ENCODE measurements at places on chromosomes 11 and 22.

DNA sequence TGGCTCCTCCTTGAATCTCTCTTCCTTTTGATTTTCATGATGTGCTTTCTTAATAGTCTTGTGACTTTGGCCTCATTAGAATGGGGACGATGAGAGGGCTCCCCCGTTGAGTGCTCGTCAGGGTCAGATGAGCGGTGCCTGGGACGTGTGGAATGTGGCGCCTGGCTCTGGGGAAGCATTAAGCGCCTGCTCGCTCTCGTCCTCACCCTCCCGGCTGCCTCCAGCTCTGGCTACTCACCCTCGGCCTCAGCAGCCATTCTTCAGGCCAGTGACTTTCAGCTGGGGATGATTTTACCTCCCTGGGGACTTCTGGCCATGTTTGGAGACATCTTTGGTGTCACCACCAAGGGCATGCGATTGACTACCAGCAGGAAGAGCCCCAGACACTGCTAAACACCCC lies 69.7 kb downstream of the RPS6KA4 start:
- no peak for DNase-seq

DNA sequence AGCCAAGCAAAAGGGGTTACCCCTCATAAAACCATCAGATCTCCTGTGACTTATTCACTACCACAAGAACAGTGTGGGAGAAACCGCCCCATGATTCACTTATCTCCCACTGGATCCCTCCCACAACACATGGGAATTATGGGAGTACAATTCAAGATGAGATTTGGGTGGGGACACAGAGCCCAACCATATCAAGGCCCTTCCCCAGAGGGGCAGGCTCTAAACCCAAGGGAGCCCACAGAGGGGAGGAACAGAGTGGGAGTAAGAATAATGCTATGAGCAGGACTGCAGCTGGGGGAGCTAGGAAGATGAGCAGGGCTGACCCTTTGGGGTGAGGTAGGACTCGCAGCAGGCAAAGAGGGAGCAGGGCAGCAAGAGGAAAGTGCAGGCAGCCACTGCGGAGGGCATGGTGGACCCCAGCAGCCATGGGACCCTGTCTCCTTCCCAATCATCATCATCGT lies 59.3 kb downstream of the CD82 start:
- no peak for DNase-seq

DNA sequence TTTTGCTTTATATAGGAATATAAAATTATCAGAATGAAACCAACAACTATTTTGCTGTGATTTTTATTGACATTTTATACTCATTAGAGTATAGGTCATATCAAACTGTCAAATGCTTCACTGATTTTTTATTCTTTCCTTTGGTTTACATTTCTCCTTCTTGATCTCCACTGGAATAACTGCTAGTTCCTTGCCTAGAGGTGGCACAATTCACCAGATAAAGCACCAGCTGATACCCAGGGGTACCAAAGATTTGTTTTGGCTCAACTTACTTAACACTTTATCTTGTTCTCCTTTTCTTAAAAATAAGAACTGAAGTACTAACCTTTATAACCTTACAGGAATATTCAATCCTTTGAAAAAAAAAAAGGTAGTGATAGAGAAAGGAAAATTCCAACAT lies 725.1 kb upstream of the CHORDC1 start:
- no peak for DNase-seq

- no peak for DNase-seq
Observed at GRCh38 chr22:37278261-37278660, 4.0 kb upstream of the CYTH4 start.

- DNase-seq, result no peak
Observed at GRCh38 chr11:73152861-73153483, 10.9 kb upstream of the FCHSD2 start.

DNA sequence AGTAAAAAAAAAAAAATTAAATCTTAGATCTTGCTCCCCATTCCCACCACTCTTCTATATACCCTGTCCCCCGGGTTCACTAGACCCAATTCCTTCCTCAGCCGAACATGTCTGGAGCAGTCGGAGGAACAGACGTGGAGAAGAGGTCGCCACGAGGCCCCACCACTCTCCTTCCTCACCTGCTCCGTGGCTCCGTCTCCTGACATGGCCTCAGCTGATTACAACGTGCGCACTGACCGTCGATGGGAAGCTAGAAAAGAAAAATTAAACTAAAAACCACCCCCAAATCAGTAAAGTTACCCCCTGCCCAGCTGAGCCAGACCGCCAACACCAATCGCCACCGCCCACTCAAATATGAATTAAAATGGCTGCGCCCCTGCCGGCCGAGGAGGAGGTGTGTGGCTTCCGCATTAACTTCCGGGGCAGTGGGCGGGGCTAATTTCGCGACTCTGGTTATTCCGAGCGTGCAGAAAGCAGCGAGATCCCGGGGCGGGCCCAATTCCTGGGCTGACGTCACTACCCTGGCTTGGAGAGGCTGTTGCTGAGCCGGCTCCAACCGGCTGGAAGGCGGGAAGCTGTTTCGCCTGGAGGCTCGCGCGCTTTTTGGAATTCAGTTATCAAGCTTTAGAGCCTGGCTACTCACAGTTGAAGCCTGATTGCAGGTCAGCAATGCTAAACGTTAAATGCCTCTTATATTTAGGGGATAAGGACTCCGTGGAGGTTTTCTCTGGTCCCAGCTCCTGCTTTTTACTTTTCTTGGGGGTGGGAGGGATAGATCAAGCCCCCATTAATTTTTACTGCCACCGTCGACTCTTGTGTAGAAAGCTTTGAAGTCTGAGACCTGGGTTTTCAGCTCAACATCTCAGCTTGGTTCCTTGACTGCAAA lies at the start of gene CSTF3:
CSTF3 (minus strand) TSS at position 361 of the 886 bp plus-strand sequence; CDS start at position 206, 155 bp downstream.
- peak; percentile 100 for DNase-seq

Measured in COR-L47 (cell line).